Stomach (tissue), 19 donors: ENCODE measurements at places on chromosomes 1 and 21. TPM values are rescaled to one million over a fixed set of nuclear protein-coding genes. Genes with fewer than 3 reads are reported as not detected.

Gene SPRR2F
- total RNA-seq, result not detected

DNA sequence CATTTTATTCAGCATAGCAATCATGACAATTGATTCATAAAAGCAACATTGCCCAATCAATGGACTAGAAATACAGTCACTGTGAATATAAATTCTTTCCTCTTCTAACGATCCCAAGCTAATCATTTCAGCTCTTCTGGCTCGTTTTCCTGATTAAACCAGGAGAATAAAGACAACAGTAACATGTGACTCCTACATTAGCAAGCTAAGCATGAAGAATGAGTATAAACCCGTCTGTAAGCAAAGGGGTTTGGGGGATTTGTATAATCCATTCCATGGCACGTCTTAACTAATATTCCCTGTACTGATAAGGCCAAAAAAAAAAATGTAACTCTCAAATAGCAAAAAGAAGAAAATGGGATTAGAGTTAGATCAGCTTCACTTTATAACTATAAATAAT is 21.6 kb downstream of the IRF2BP2 start:
- H3K36me3 ChIP-seq, result no peaks in the 10 kb centered on the region
- H3K27me3 ChIP-seq, result no peaks in the 10 kb centered on the region
- peaks cover 20% of the 10 kb centered on the region for H3K4me1 ChIP-seq
- H3K27ac ChIP-seq, result no peak overlapping the region
- H3K4me3 ChIP-seq, result no peak overlapping the region

Gene AGO4
- 2.9 TPM for total RNA-seq

DNA sequence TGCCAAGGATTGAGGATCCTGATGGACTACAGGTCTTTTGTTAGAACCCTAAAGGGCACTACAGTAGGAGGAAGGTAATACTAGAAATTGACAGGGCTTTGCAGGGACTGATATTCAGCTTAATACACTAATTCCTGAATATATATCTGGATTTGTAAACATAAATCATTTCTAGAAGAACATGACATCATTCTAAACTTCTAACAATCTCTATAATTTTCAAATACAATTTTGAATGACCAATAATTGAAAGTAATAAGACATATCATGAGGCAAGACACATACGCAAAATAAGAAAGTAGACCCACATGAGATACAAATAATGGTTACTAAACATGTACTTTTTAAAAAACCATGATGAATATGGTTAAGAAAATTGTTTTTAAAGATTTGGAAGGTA is 52.4 kb upstream of the LRRC8B start:
- no peak for DNase-seq
- H3K27me3 ChIP-seq, result no peaks in the 10 kb centered on the region
- H3K4me1 ChIP-seq, result no peaks in the 10 kb centered on the region
- no peak overlapping the region for H3K4me3 ChIP-seq

- no peak overlapping the region for H3K4me3 ChIP-seq
- H3K36me3 ChIP-seq, result no peaks in the 10 kb centered on the region
- peaks cover 5% of the 10 kb centered on the region for H3K4me1 ChIP-seq
- no peaks in the 10 kb centered on the region for H3K27me3 ChIP-seq
- peak; percentile 84 for DNase-seq
Measured at GRCh38 chr1:25695090-25695770, 78.6 kb downstream of the MAN1C1 start.

Gene MORN1
- 17.7 TPM for total RNA-seq

- no peak overlapping the region for H3K4me3 ChIP-seq
- no peaks in the 10 kb centered on the region for H3K36me3 ChIP-seq
- DNase-seq, result peak; percentile 82
- H3K4me1 ChIP-seq, result peaks cover 15% of the 10 kb centered on the region
- H3K27me3 ChIP-seq, result no peaks in the 10 kb centered on the region
Measured at GRCh38 chr1:5514527-5515183, 477.6 kb downstream of the NPHP4 start.

DNA sequence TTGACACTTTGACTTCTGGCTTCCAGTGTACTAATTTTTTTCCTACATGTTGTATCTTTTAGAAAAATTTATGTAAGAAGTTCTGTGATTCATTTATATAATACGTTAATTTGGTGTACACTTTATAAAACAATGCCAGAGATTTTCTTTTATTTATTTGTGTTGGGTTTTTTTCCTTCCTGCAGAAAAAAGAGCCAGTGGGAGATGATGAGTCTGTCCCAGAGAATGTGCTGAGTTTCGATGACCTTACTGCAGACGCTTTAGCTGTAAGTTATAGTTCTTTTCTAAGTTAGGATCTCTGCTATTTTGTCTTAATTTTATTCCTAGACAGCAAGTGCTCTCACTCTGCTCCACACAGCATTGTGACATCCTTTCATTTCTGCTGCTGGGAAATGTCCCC is 14.4 kb downstream of the SARS1 start:
- H3K36me3 ChIP-seq, result peaks cover 86% of the 10 kb centered on the region
- no peaks in the 10 kb centered on the region for H3K27me3 ChIP-seq
- H3K4me1 ChIP-seq, result no peaks in the 10 kb centered on the region
- H3K4me3 ChIP-seq, result no peak overlapping the region
- no peak for DNase-seq

DNA sequence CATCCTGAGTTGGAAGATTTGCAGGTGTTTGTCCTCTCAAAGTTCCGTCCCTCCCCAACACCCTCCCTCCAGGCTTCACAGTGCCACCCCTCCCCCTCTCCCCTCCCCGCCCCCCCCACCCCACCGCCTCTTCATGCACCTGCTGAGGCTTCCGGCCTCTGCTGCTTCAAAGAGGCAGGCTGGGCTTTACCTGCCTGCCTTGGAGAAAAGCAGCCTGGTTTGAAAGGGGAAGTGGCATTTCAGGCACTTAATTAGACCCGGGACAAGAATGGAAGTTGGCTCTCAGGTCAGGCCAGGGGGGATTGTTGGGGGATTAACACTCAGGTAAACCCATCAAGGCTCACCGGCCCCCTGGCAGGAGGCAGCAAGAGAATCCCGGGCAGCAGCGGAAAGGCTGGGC is 21.1 kb downstream of the PAX7 start:
- H3K36me3 ChIP-seq, result no peaks in the 10 kb centered on the region
- no peak overlapping the region for H3K27ac ChIP-seq
- DNase-seq, result no peak
- no peak overlapping the region for H3K4me3 ChIP-seq
- peaks cover 20% of the 10 kb centered on the region for H3K27me3 ChIP-seq

Gene RGSL1
- total RNA-seq, result not detected

Gene MROH7
- total RNA-seq, result 15.1 TPM

- peaks cover 21% of the 10 kb centered on the region for H3K4me1 ChIP-seq
- DNase-seq, result peak; percentile 46
- H3K27ac ChIP-seq, result peak overlapping the region; percentile 85
- no peaks in the 10 kb centered on the region for H3K36me3 ChIP-seq
- no peaks in the 10 kb centered on the region for H3K27me3 ChIP-seq
Measured at GRCh38 chr1:233614173-233614742, 352 bp downstream of the KCNK1 start.

- no peaks in the 10 kb centered on the region for H3K36me3 ChIP-seq
- H3K27ac ChIP-seq, result peak overlapping the region; percentile 100
- no peaks in the 10 kb centered on the region for H3K27me3 ChIP-seq
- peaks cover 20% of the 10 kb centered on the region for H3K4me1 ChIP-seq
- H3K4me3 ChIP-seq, result peak overlapping the region; percentile 85
- no peak for DNase-seq
Measured at GRCh38 chr1:244968881-244969280, 104.5 kb upstream of the HNRNPU start.

DNA sequence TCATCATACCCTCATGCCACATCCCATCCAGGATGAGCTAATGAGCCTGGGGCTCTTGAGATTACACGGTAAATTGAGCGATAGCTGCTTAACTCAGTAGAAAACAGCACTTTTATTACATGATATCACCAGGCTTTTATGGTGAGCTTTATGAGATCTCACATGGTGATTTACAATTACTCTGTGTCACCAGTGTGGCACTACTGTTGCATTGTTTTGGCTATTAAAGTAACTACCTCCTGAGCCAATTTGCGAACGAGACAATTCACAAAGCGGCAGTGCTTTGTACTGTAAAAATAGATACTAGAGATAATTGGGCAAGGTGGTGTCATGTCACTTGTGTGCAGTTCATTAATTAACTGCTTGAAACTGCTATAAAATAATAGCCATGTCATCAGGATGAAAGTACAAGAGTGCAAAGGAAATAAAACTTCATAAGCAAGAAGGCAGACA is 767.7 kb upstream of the ADGRL2 start:
- no peak overlapping the region for H3K27ac ChIP-seq
- H3K27me3 ChIP-seq, result no peaks in the 10 kb centered on the region
- no peaks in the 10 kb centered on the region for H3K4me1 ChIP-seq
- no peak for DNase-seq
- H3K36me3 ChIP-seq, result no peaks in the 10 kb centered on the region
